ENCODE measurements at places on chromosomes 11 and 22. TPM values are rescaled to one million over a fixed set of nuclear protein-coding genes. Genes with fewer than 3 reads are reported as not detected.

MPZL2 gene
- total RNA-seq = 22.4 TPM

WT1 gene
- not detected for total RNA-seq

RAC2 gene
- total RNA-seq = 1.7 TPM

OR5B21 gene
- not detected for total RNA-seq

PLAAT3 gene
- total RNA-seq = 46.3 TPM

OR8H3 gene
- total RNA-seq = not detected

CNIH2 gene
- 21.3 TPM for total RNA-seq

TRIM5 gene
- 38.9 TPM for total RNA-seq

SMIM35 gene
- total RNA-seq = not detected

GRIA4 gene
- total RNA-seq = 1.8 TPM

LSP1 gene
- not detected for total RNA-seq

IGSF22 gene
- 1.3 TPM for total RNA-seq

NCAM1 gene
- 27.3 TPM for total RNA-seq

CALCA gene
- total RNA-seq = 0.57 TPM

SPI1 gene
- not detected for total RNA-seq

PRDX5 gene
- total RNA-seq = 157 TPM

RCOR2 gene
- total RNA-seq = 39.4 TPM

HORMAD2 gene
- total RNA-seq = not detected

SHANK3 gene
- 6.9 TPM for total RNA-seq

TNNI2 gene
- total RNA-seq = 0.55 TPM

MMP11 gene
- total RNA-seq = 41.6 TPM

VPREB1 gene
- total RNA-seq = not detected

MPZL3 gene
- total RNA-seq = 7.4 TPM

MOGAT2 gene
- total RNA-seq = not detected

ART5 gene
- total RNA-seq = 3.8 TPM

RAG2 gene
- not detected for total RNA-seq

LRRC32 gene
- 0.14 TPM for total RNA-seq

DYNC2H1 gene
- 18.6 TPM for total RNA-seq

SH3BP1 gene
- total RNA-seq = 25.4 TPM

MS4A6A gene
- not detected for total RNA-seq

TRIM49 gene
- not detected for total RNA-seq

IGLL5 gene
- total RNA-seq = not detected

TPBGL gene
- total RNA-seq = not detected

POU2F3 gene
- total RNA-seq = not detected

OR52L1 gene
- not detected for total RNA-seq

NLRP14 gene
- 0.29 TPM for total RNA-seq

KCNE3 gene
- total RNA-seq = 1.9 TPM

ISX gene
- total RNA-seq = 8.9 TPM

TRIM51 gene
- total RNA-seq = not detected

APOBEC3B gene
- total RNA-seq = 10.1 TPM

GCAT gene
- total RNA-seq = 28.1 TPM

VSIG2 gene
- 1.8 TPM for total RNA-seq

CWC15 gene
- 74.9 TPM for total RNA-seq

OR6T1 gene
- not detected for total RNA-seq

FAM180B gene
- 0.29 TPM for total RNA-seq

PGGHG gene
- total RNA-seq = 74.7 TPM

All from progenitor cell of endocrine pancreas (in vitro differentiated cells).